Thymus (tissue), 14 donors: ENCODE measurements at places on chromosomes 16 and 17.

GRCh38 chr16:28181515-28181914, 30.2 kb downstream of the XPO6 start:
- no peak for DNase-seq

GRCh38 chr17:74250324-74250995, 23.6 kb upstream of the DNAI2 start:
- no peak for DNase-seq

- no peak for DNase-seq
These were observed 34.0 kb downstream of the METRNL start for GRCh38 chr17:83113381-83113780.

- DNase-seq: no peak
These were observed 6.1 kb downstream of the RFFL start for GRCh38 chr17:35057332-35057915.

DNA sequence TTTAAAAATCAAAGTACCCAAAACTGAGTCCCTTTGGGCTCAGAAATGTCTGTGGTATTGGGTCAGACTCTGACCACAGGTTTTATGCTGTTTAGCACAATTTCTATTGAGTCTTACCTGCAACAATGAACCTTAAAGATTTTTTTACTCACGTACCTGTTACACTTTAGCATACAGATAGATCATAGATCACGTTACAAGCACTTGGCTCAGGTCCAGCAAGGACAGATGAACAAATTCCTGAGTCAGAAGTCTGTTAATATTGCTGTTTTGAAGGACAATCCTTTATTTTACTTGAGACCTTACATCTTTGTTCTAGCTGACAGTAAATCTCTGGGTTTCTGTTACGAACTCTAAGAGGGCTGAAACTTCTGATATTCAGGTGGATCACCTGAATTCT, 12.8 kb downstream of the SLC7A6OS start:
- DNase-seq: no peak

DNA sequence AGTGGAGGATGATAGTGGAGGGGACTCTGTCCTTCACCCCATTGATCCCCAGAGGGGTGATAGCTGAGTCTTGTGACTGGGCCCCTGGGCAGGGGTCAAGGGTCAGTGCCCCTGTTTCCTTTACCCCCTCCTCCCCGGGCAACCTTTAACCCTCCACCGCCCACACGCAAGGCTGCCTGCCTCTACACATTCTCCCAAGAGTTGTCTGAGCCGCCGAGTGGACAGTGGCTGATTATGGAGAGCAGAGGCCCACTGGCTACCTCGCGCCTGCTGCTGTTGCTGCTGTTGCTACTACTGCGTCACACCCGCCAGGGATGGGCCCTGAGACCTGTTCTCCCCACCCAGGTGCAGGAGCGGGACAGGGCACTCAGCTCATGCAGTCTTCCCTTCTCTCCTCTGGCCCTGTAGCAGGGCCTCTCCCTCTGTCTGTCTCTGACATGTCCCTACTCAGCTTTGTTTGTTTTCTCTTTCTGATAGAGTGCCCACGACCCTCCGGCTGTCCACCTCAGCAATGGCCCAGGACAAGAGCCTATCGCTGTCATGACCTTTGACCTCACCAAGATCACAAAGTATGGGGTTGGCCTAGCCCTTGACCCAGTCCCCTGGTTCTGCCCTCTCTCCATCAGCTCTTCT, at the start of gene SHBG:
TSS of gene SHBG (plus strand) at position 197 of the 633 bp plus-strand sequence. CDS start at position 235, 38 bp downstream.
- DNase-seq: no peak

DNA sequence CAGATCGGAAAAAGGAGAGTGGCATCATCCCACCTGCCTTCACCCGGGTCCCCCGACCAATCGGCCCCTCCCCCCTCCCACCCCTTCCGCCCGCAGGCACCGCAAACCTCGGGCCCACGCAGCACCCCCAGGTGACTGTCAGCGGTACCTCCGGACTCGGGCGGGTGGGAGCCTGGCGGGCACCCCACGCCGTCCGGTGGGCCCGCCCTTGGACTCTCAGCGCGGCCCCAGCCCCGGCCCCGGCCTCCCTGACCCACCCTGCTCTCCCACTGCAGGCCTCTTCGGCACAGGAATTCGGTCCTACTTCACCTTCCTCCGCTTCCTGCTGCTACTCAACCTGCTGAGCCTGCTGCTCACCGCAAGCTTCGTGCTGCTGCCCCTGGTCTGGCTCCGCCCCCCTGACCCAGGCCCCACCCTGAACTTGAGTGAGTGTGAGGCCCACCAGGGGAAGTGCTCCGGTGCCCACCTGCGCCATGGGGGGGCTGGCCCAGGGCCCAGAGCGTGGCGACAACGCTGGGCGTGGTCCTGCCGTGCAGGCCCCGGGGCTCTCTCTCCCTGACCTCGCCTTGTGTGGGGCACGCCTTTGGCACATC, 1.6 kb downstream of the TMC8 start:
- peak; percentile 93 for DNase-seq

GRCh38 chr16:26505496-26505895, 561.2 kb upstream of the C16orf82 start:
- no peak for DNase-seq

- peak; percentile 11 for DNase-seq
These were observed 26.4 kb downstream of the ARHGAP17 start for GRCh38 chr16:24988593-24989338.

- no peak for DNase-seq
These were observed 28.4 kb downstream of the MYH3 start for GRCh38 chr17:10628756-10629155.

GRCh38 chr16:50671644-50672260, 9.4 kb downstream of the SNX20 start:
- DNase-seq: peak; percentile 64

GRCh38 chr17:17454276-17454675, 22.5 kb upstream of the MED9 start:
- DNase-seq: no peak

DNA sequence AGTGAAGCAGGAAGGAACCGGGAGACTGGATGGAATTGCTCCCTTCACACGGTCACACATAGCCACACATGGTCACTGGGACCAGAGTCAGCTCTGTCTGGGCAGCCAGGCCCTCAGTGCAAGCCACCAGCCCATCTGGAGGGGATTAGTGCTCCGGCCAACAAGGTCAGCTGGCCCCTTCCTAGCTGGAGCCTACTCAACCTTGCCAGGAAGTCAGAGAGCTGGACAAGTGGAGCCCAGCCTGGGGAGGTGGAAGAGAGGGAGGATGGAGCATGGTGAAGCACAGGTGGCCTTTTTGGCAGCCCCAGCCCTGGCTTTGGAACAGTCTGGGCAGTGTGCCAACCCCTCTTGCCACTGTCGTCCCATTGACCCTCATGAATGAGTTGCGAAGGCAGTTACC, 3.7 kb upstream of the CACNA1G start:
- no peak for DNase-seq

- DNase-seq: no peak
These were observed 13.8 kb downstream of the PSMD3 start for GRCh38 chr17:39994448-39994847.

DNA sequence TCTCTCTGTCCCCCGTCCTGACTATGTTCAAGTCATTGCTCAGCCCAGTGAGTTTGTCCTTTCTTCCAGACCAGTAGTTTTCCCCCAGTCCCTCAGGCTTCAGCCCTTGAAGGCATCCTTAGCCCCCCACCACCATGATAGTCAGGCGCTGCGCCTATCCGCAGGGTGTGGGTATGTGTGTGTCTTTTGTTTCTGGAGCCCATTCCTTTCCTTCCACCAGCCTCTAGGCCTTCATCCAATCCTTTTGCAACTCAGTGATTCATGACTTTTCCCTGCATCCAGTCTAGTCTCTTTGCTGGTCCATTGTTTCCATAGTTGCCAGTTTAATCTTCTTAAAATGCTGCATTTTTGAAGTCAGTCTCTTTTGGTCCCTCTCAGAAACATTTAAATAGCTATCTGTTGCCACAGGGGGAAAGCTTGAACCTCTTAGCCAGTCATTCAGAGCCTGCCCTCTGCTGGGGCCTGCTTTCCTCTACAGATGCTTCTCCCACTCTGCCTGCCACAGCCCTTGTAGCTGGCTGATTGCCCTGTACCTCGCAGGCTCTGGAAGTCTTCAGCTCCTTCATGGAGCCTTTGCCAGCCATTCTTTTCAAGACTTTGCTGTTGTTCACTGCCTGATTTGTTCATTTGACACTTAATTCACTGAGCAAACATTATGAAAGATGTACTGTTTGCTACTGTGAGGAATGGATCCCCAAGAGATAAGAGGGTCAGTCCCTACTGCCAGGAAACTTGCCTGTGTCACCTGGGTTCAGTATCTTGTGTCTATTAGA, 55.9 kb upstream of the ADCY7 start:
- DNase-seq: peak; percentile 19

DNA sequence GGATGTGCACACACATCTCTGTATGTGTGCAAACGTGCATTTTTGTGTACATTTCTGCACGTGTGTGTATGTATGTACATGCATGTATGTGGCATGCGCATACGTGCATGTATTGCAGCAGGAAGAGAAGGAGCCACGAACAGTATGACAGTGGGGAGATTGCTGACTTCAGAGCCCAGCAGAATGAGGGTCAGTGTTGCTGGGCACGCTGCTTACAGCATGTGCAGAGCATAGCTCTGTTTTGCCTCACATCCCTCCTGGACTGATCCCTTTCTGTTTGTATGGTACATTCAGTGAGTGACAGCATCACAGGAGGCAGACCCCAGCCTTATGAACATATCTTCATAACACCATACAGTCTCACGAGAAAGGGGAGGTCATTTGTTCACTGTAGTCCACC, 934.0 kb upstream of the EEF2KMT start:
- DNase-seq: no peak

GRCh38 chr16:79794941-79795340, 194.4 kb upstream of the MAF start:
- no peak for DNase-seq

GRCh38 chr17:55990332-55991006, 162.8 kb upstream of the ANKFN1 start:
- DNase-seq: no peak

GRCh38 chr16:85054948-85055492, 27.4 kb downstream of the KIAA0513 start:
- no peak for DNase-seq

DNA sequence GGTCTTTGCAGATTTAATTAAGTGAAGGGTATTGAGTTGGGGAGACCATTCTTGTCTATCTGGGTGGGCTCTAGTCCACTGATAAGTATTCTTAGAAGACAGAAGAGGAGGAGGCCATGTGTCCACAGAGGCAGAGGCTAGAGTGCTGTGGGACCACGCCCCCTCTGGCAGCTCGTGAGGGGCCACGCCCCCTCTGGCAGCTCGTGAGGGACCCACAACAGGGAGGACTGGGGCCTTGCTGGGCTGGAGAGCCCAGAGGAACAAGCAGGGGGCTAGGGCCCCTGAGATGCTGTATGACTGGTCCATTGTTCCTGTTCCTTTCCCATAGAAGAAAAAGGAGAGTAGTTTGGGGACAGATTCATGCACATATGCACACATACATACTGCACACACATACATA, 106.8 kb downstream of the METRNL start:
- no peak for DNase-seq

DNA sequence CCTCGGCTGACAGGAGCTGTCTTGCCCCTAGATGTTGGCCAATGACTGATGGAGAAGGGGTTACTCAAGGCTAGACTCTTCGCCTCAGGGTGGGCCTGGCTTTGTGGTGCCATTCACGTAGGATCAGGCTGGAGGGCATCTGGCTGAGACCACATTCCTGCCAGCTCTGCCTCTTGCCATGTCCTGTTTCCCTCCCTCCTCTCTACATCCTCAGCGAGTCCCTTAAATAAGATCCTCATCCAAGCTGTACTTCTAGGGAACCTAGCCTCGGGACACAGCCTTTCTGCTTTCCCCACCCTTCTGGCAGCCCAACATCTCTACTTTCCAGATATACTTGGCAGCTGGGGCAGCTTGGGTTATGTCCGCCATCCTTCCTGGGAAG, 27.9 kb upstream of the EFCAB13 start:
- no peak for DNase-seq

- no peak for DNase-seq
These were observed 13.2 kb upstream of the PDXDC1 start for GRCh38 chr16:14961405-14962186.

GRCh38 chr16:10509534-10510025, 70.8 kb downstream of the EMP2 start:
- peak; percentile 69 for DNase-seq

DNA sequence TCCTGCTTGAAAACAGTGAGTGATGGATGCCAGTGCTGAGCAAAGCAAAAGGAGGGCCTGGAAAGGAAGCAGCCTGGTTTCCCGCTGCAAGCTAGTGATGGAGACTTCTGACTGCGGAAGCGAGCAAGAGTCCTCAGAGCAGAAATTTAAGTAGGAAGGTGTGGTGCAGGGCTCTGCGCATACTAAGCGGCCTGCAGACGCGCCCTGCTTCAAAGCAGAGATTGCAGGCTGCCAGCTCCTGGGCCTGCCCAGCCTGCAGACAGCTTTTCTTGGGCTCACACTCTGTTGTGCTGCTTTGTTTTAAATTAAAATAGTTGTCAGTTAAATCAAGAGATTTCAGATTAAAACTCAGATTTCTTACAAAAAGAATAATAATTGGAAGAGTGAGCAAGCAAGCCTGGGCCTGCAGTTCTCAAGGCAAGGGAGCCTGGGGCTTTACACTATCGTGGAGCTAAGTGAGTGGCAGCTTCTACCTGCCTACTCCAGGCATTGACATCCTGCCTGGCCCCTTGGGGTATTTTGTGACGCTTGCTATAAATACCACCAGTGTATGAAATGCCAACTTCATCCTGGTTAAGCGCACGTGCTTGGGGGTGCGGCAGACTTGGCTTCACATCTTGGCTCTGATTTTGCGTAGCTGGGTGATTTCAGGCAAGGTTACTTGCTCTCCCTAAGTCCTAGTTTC, 237.3 kb downstream of the XYLT1 start:
- DNase-seq: no peak

- DNase-seq: no peak
These were observed 18.2 kb upstream of the NXPH3 start for GRCh38 chr17:49557312-49558024.

DNA sequence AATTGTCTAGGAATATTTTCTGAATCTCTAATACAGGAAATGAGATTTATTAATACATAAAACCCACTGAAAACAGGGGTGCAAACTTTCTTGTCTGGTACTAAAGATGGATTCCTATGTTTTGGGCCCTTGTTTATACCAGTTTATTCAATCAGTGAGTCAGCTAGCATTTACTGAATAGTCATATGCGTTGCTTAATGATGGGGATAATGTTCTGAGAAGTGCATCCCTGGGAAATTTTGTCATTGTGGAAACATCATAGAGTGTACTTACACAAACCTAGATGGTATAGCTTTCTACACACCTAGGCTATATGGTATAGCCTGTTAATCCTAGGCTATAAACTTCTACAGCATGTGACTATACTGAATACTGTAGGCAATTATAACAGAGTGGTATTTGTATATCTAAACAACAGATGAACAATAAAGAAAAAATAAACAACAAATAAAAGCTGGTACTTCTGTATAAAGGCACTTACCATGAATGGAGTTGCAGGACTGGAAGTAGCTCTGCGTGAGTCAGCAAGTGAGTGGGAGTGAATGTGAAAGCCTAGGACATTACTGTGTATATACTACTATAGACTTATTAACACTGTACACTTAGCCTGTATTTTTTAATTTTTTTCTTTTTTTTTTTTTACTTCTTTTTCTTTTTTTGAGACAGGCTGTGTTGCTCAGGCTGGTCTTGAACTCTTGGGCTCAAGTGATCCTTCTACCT, 63.7 kb downstream of the SIAH1 start:
- no peak for DNase-seq
